Subcutaneous preadipocyte (primary cell): ENCODE measurements at places on chromosomes 1 and 21. TPM values are rescaled to one million over a fixed set of nuclear protein-coding genes. Genes with fewer than 3 reads are reported as not detected.

The KRTAP12-2 gene
- total RNA-seq: not detected in 2 replicates

The ECM1 gene
- 23.9 and 26.8 TPM in 2 replicates for total RNA-seq

The SCAMP3 gene
- total RNA-seq: 26.1 and 27.6 TPM in 2 replicates

The DNALI1 gene
- total RNA-seq: 7.8 and 9.9 TPM in 2 replicates

The DCST1 gene
- total RNA-seq: not detected in 2 replicates

The PDPN gene
- total RNA-seq: 0.59 and 3.7 TPM in 2 replicates

The PITHD1 gene
- total RNA-seq: 23.1 and 25.4 TPM in 2 replicates

The RGS5 gene
- 1.8 and 3.1 TPM in 2 replicates for total RNA-seq

The GPR89B gene
- total RNA-seq: 10.4 and 17.6 TPM in 2 replicates
